ENCODE measurements at places on chromosomes 7 and 10.

DNA sequence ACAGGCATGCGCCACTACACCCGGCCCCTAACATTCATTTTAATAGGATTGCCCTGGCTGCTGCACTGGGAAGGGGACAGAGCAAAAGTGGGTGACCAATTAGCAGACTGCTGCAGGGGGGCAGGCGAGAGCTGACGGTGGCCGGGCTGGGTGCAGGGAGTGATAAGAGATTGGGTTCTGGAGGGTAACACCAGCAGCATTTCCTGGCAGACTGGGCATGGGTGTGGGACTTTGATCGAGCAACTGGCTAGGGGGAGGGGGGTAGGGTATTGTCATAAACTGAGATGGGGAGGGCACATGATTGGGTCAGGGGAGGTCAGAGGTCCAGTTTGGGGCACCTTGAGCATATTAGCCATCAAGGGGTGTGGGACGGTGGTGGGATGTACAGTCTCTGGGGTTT lies 20.2 kb upstream of the AMZ1 start:
- no peak for DNase-seq

- no peak for DNase-seq
Measured at GRCh38 chr7:29622335-29623265, 59.0 kb downstream of the PRR15 start.

DNA sequence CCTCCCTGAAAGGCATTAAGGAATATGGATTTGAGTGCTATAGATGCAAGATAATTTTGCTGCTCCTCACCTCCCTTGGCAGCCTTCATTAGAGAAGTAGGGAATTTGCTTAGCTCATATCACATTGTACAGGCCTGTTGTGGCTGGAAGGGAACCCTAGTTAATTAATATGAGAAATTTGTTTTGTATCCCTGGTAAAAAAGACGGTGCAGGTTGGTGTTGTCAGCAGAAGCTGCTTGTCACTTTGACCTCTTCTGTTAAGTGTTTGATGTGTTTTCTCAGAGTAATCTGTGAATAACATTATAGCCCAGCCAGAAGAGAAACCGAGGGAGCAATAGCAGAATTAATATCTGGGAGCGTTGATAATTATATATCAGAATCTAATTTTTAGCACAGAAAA lies 278.4 kb downstream of the LRMDA start:
- no peak for DNase-seq

DNA sequence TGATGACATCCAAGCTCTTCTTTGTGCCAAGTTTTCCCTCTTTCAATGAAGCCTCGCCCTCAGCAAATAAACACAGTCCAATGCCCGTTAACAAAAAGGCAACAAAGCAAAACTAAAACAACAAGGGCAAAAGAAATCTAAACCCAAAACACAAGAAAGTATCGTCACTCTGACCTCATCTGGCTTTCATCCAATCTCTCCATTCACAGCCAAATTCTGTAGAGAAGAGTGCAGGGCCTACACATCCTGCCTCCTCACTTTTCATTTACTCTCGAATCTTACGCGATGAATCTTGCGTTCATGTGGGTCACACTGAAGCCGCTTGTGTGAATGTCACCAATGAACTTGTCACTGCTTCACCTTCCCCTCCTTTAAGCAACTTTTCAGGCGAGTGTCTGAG lies 15.9 kb upstream of the AKR1E2 start:
- no peak for DNase-seq

- no peak for DNase-seq
Measured at GRCh38 chr10:68987611-68988010, 992 bp upstream of the KIFBP start.

Data from retina (tissue), 1 donor.